ENCODE measurements at places on chromosomes 1 and 21.

DNA sequence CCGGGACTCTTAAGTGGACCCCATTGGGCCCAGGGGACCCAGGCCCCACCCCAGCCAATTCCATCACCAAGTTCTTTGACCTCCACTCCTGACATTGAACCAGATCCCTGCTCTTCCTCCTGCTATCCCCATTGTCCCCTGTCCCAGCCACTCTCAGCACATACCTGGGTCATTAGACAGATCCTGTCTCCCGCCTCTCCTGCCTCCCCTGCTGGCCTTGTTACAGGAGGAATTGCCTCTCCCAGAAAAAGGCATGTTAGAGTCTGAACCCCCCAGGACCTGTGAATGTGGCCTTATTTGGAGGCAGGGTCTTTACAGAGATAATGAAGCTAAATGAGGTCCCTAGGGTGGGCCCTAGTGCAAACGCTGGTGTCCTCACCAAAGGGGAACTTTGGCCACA lies 301.9 kb downstream of the NPHP4 start:
- DNase-seq: no peak

GRCh38 chr1:45348966-45349677 lies 8.9 kb upstream of the MUTYH start:
- DNase-seq: no peak

- DNase-seq: no peak
These were observed 47.4 kb downstream of the CLCA4 start for GRCh38 chr1:86594284-86594770.

DNA sequence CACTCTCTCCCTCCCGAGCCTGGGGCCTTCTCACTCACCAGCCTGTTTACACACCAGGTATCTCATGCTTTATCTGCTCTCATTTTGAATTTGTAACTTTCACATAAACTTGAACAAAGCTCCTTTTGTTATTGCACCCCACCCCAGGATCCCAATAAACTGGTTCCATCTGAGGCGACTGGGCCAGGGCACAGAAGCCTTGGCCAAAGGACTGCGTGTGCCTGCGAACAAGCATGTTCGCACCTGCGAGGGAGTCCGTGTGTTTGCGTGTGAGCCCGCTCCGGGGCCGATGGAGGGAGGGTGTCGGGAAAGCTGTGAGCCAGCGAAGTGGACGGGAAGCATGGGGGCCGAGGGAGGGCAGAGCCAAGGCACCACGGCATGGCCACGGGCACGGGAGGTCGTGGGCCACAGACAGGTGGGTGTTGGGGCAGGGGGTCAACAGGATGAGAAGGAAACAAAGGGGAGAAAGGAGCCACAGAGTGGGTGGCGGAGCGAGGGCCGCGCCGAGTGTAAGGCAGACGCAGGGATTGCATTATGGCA lies 98.8 kb downstream of the CASZ1 start:
- DNase-seq: no peak

- no peak for DNase-seq
These were observed 186.8 kb downstream of the APP start for GRCh38 chr21:25983745-25984144.

- no peak for DNase-seq
These were observed 25.8 kb upstream of the ZNF648 start for GRCh38 chr1:182087304-182087703.

- DNase-seq: no peak
These were observed 3.5 kb downstream of the TRIM67 start for GRCh38 chr1:231165371-231165770.

- no peak for DNase-seq
These were observed 80.0 kb upstream of the CNTN2 start for GRCh38 chr1:204962742-204963632.

DNA sequence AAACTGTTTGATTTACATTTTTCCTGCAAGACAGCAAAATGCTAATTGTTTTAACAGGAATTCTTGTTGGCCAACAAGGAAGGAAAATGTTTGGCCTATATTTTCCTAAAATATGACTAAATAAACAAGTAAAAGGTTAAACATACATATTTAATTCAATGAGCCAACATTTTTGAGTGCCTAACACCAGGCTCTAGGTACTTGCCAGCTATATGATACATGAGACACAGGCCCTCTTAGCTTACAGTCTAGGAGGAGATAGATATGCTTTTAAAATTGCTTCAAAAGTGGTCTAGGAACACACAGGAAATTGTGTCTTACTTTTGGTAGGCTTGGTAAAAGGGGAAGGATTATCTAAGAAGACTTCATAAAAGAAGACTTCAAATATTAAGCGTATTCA lies 50.9 kb downstream of the PIGK start:
- no peak for DNase-seq

DNA sequence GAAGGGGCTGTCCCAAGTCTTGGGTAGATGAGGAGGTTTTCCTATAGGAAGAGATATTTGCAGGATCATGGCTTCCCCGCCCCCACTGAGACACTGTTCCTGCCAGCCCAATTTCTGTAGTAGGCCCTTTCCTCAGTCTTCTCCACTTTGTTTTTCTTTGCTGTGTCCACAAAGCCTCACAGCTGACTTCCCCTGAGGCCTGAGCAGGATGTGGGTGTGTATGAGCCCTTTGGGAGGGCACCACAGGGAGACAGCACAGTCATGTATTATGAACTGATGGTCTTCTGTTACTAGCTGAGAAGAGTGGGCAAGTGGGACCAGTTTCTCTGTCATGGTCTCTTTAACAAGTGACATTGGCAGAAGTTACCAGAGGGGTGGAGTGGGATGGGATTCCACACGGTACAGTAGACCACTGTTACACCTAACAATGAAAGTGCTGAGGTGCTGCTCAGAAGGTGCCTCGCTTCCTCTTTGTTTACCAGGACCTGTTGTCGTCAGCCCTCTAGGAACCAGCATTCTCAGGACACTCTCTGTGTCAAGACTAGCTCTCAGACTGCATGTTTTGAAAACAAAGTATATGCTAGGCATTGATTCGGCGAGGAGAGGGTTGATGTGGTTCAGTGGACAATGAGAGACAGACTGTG lies 253.8 kb upstream of the HOOK1 start:
- DNase-seq: no peak
